ENCODE measurements at places on chromosomes 1 and 21.

DNA sequence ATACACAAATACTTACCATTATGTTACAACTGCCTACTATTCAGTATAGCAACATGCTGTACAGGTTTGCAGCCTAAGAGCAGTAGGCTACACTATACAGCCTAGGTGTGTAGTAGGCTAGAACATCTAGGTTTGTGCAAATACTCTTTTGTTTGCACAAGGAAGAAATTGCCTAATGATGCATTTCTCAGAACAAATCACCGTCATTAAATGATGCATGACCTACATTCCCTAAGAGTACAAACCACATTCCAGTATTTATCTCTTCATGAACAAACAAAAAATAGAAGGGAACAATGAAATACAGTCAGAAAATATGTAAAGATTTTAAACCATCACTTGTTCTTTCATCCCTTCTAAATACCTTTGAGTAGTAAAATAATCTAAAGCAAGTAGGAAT, 109.7 kb upstream of the HP1BP3 start:
- no peak for DNase-seq

DNA sequence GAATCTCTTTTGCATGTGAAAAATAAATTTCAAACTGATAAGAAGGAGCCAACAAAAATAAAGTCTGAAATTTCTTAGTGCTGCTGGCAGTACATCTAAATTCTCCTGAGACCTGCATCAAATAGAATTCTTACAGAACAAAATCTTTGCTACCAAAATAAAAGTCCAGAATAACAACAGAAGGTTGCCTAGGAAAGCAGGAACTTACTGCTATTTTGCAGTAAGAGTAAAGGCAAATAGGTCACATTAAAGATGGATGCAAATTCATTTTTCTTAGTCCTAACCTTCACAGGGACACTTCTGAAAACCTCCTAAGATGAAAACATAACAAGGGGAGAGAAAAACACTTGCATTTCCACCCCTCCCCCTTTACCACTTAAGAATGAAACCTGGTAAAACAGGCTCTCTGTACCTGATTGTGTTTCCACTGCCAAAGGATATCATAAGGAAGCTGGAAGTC, 59.0 kb downstream of the RUSC1 start:
- no peak for DNase-seq

DNA sequence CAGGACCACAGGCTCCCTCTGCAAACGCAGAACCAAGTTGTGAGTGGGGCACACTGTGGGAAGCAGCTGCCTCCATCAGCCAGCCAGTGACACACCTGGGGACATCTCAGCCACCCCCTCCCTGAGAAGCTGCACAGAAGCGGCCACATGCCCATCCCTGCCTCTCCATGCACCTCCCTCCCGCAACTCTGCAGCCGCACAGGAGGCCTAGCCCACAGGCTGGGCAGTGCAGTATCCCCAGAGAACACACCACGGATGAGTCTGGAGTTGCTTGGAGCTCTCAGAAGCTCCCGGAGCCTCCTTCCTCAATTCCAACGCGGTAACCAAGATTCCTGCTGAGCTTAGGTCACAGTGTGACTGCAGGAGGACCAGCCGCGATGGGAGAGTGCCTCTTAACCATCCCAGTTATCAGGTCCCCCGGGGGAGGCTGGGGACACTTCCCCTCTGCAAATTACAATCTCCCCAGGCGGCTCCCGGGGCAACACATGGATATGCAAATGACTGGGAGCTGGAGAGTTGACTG, 1.2 kb upstream of the WNT3A start:
- DNase-seq, result peak; percentile 22

GRCh38 chr1:23444104-23444533, 19.6 kb upstream of the TCEA3 start:
- no peak for DNase-seq

- no peak for DNase-seq
These were observed 30.8 kb downstream of the TNNI3K start for GRCh38 chr1:74266001-74266400.

DNA sequence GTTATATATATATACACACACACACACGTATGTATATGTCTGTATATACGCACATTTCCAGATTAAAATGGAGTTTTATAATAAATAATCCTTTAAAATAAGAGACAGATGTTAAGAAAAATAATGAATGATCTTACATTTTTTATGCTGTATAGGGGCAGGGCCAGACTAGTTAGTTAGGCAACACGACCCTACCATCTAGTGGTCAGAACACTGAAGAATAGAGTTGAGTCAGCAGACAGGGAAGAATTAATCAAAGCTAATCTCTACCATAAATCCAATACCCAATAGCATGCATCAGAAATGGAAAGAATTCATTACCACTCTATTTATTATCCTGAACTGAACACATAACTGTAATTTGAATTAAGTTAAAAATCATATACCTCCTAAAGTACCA, 156.7 kb downstream of the BRINP3 start:
- DNase-seq, result no peak

DNA sequence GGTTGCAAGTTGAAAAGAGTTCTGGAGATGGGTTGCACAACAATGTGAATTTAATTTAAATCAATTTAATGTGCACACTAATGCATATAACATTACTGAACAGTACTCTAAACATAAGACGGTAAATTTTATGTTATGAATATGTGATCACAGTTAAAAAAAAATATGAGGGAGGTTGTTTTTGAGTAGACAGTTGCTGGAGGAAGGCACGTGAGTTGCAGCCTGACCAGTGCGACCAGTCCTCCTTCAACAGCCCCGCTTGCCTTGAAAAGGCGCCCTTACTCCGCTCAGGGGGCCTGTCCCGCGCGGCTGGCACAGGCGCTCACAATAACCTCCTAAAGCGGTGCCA, 322 bp upstream of the OLIG1 start:
- no peak for DNase-seq

DNA sequence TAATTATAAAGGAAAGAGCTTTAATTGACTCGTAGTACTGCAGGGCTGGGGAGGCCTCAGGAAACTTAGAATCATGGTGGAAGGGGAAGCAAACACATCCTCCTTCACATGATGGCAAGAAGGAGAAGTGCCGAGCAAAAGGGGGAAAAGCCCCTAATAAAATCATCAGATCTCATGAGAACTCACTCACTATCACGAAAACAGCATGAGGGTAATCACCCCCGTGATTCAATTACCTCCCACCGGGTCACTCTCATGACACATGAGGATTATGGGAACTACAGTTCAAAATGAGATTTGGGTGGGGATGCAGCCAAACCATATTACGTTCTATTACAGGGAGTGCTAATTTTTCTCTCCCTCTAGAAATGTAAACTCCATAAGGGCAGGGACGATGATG, 14.2 kb upstream of the MRPS14 start:
- DNase-seq, result no peak

DNA sequence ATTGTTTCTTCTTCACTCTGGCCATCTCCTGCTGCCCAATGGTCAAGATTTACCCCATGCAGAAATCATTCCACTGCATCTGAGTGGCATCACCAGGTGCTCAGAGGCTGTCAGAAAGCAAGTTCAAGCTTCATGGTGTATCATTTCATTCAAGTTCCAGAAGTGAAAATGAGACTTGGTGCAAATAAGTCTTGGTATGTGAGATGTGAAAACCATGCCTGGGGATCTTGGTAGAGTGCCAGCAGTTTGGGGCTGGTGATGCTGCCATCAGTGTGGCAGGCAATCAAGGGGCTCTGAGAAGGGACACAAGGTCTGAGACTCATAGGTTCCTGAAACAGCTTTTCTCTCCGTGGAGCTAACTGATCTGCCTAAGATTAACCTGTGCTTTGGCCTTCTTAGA, 52.0 kb downstream of the CD2 start:
- peak; percentile 18 for DNase-seq

- no peak for DNase-seq
These were observed 121.6 kb upstream of the SLC25A33 start for GRCh38 chr1:9417695-9418094.

DNA sequence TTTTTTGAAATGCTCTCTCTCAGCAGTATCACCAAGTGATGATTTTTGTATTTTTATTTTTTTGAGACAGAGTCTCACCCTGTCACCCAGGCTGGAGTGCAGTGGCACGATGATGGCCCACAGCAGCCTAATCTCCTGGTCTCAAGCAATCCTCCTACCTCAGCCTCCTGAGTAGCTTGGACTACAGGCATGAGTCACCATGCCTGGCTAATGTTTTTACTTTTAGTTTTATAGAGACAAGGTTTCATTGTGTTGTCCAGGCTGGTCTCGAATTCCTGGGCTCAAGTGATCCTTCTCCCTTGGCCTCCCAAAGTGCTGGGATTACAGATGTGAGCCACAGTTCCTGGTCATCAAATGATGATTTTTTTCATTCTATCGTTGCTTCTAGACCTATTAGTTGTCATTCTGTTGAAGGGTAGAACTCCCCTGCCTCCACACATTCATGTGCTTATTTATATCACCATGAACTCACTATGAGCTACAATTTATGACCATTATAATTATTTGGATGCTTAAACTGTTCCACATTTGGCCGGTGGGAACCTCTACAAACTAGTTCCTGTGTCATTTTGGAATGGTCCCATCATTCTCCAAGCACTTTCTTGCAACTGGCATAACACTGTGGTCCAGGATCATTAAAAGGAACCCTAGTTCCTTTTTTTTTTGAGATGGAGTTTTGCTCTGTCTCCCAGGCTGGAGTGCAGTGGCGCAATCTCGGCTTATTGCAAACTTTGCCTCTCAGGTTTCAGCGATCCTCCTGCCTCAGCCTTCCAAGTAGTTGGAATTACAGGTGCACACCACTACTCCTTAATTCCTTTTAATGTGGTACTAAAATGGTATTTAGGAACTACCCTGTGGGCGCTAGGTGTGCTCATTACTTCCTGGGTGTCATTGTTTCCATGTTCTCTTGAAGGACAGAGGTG, 20.2 kb upstream of the TOR3A start:
- no peak for DNase-seq

- DNase-seq, result no peak
These were observed 369.6 kb upstream of the ADGRL2 start for GRCh38 chr1:81430955-81431623.

- no peak for DNase-seq
These were observed 263.1 kb downstream of the ST6GALNAC3 start for GRCh38 chr1:76337542-76338219.

DNA sequence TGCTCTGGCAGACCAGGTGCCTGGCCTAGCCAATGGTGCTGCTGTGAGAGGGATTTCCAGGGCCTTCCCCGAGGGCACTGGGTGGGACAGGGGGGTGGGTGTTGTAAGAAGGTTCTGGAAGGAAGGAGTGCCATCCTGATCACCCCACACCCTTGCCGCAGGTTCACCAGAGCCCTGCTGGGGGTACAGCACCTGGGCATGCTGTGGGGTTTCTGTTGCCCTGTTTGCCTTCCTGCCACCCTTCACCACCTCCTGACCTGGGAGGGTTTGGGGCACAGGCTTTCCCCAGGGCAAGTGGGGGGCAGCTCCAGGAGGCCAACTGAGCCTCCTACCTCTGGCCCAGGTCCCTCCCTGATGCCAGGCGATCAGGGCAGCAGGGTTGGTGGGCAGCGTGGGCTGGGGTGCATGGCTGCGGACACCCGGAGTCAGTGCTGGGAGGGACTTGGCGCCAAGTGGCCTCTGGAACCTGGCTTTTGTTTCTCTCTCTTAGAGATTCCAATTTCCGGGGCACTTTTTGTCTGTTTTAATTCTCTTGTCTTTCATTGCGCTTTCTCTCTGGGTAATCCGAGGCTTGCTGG, 318.8 kb downstream of the PTPRU start:
- DNase-seq, result no peak

DNA sequence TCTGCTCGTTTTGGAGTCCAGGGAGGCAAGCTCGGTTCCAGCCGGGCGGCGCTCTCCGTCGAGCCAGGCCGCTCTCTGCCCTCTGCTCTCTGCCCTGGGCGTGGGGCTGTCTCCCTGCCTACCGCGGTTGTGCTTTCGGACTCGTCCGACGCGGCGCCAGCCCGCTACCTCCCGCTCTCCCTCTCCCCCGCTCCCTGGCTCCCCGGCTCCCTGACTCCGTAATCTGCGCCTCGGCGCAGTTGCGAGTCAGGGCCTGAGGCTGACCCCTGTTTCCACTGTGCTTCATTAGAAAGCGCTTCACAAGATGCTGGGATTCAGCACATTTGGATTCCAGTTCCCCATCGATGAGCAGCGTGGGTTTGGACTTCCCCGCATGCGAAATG, 2.2 kb downstream of the SOX13 start:
- DNase-seq, result no peak

DNA sequence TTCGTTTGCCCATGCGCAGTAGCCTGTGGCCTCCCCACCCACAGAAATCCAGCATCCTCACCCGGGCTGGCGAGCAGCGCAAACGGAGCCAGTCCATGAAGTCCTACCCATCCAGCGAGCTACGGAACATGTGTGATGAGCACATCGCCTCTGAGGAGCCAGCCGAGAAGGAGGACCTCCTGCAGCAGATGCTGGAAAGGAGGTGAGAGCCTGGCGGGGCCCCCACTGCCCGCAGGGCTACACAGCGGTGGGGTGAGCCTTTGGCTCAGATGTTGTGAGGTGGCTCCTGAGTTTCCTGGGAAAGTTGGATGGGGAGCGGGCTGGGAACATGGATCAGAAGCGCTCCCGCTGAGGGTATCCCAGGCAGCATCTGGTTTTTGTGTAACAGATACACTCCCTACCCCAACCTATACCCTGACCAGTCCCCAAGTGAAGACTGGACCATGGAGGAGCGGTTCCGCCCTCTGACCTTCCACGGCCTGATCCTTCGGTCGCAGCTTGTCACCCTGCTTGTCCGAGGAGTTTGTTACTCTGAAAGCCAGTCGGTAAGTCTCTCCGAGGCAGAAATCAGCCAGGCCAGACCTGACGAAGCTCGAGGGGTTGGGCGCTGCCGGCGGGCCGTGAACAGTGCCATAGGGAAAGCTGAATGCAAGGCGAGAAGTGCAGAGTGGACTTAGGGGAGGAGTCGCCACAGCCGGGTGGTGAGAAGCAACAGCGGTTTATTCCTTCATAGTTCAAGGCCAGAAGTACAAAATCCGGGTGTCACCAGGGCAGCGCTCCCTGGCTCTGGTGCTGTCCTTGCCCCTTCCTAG, 10.4 kb downstream of the NPPA start:
- DNase-seq, result no peak

GRCh38 chr1:213772128-213773063, 215.4 kb upstream of the PROX1 start:
- DNase-seq, result no peak

GRCh38 chr21:26832546-26832945, 12.7 kb downstream of the ADAMTS1 start:
- DNase-seq, result no peak

GRCh38 chr1:202047977-202048376, 37.6 kb downstream of the ELF3 start:
- no peak for DNase-seq
